ENCODE measurements at places on chromosomes 11 and 22.

- DNase-seq, result no peak
These were observed 23.6 kb upstream of the ETS1 start for GRCh38 chr11:128610721-128611617.

DNA sequence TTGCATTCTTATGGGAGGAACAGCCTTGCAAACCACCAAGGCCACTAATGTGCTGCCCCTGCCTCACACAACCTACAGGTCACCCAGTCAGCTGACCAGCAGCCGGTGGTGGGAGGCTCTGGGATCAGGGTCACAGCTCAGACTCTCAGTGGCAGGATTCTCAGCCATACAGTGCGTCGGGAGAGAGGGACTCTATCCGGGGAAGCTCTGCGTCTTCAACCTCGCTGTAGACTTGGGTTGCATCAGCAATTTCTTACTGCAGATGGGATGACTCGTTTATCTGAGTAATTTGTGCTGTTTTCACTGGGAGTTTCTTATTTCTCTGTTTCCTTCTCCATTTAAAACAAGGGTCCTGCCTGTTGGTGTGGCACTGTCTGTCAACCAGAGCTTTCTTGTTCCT lies 257.7 kb downstream of the TBC1D22A start:
- DNase-seq, result no peak

- no peak for DNase-seq
These were observed 40.5 kb upstream of the ZBTB16 start for GRCh38 chr11:114019046-114019445.

DNA sequence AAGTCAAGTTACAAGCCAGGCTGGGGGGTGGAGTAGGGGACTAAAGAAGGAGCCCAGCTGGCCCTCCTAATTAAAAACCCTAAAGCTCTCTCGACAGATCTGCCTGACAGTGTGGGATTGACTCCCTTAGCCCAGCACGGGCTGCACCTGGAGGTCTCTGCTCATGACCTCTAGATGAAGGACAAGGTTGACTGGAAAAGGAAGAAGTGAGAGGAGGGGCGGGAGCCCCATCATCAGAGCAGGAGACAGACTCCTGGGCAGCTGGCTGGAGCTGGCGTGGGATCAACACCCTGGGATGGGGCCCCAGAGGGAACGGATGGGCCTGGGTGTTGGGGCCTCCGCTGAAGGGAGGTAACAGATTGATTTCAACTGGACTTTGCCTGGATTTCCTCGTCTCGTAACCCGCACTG lies 46.1 kb downstream of the RPUSD4 start:
- DNase-seq, result no peak

DNA sequence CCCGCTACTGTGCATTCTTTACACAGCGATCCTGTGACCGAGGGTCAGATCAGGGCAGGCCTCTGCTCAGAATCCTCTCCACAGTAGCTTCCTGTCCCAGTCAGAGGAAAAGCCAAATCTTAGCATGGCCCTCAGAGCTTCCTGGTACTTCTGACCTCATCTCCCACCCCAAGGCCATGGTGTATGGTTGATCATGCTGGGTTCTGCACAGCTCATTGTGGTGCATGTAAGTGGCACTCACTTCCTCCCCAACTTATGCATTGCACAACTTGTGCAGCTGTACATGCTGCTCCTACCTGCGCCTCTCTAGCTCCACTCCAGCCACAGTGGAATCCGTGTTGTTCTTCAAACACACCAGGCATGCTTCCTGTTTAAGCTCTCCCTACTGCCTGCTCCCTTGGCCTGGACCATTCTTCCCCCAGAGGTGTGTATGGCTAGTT lies 20.3 kb downstream of the BMAL1 start:
- no peak for DNase-seq

- DNase-seq, result no peak
These were observed 11.7 kb downstream of the SEC14L2 start for GRCh38 chr22:30408388-30409102.
